IMR-90 (cell line): ENCODE measurements at places on chromosomes 3 and 15. TPM values are rescaled to one million over a fixed set of nuclear protein-coding genes. Genes with fewer than 3 reads are reported as not detected.

APBA2 gene
- total RNA-seq, result 27.8 and 33.0 TPM in 2 replicates

GRCh38 chr3:177371888-177372287, 174.6 kb upstream of the TBL1XR1 start:
- no peak for DNase-seq
- H3K4me3 ChIP-seq, result no peak overlapping the region
- no peaks in the 10 kb centered on the region for H3K36me3 ChIP-seq
- no peak overlapping the region for H3K27ac ChIP-seq
- H3K27me3 ChIP-seq, result no peaks in the 10 kb centered on the region

GRCh38 chr3:49054344-49054862, 25.2 kb upstream of the IMPDH2 start:
- peaks cover 37% of the 10 kb centered on the region for H3K36me3 ChIP-seq
- H3K27ac ChIP-seq, result peak overlapping the region; percentile 76; the same call in 1 of the 2 replicates
- no peaks in the 10 kb centered on the region for H3K27me3 ChIP-seq

ARHGAP31 gene
- total RNA-seq, result 6.6 and 7.5 TPM in 2 replicates
